ENCODE measurements at places on chromosomes 1 and 21.

DNA sequence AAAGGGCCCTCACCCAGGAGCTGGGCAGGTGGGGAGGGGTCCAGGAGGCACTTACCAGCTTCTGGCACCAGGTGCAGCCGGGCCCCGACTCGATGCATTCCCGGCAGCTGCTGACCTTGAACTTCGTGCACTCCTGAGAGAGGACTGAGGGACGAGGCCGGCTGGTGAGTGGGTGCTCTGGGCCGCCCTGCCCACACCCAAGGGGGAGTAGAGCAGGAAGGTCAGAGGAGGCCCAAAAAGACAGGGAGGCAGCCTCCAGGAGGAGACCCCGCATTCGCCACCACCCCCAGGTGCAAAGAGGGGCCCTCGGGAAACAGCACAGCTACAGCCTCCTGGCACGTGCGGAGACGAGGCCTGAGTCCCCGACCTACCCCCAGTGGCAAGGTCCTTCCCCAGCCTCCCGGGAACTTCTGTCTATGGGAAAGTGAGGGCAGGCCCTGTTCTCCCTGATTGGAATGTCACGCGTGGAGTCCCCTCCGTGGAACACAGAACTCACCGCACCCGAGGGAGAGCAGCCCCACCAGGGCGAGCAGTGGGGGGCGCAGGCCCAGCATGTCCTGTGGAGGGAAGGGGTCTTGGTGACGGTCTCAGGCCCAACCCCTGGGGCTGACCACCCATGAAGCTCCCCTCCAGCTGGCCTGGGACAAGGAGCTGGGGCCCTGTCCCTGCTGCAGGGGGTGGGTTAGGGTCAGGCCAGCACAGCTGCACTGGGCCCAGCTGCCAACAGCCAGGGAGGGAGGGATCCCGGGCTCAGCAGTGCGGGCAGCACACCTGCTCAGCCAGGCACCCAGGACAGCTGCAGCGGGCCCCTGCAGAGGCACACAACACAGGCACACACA is 10.3 kb downstream of the ITGB2 start:
- DNase-seq = no peak

DNA sequence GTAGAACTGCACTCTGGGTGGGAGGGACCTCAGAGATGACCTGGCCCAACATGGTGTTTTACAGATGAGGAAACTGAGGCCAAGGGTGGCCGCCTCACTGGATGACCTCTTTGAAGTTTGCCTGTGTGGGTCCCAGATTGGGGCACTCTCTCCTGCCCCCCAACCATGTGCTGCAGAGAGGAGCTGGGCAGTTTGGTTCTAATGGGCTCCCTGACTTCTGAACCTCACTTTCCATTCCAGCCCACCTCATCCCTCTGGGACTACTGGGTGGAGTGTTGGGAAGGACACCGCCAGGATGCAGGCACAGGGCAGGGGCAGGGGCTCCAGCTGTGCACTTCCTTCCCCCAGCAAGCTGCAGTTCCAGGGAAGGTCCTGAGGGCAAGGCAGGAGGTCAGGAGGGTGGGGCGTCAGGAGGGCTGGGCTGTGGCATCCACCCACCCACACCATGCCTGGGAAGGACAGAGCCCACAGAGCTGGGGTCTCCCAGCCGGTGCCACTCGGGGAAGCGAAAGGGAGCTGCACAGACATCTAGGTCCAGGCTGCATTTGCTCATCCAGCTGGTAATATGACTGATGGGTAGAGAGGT is 10.3 kb upstream of the EPS8L3 start:
- no peak for DNase-seq

- no peak for DNase-seq
Measured at GRCh38 chr21:42845296-42845965, 33.9 kb downstream of the WDR4 start.

- DNase-seq = no peak
Measured at GRCh38 chr1:7386226-7387052, 384.7 kb upstream of the VAMP3 start.

DNA sequence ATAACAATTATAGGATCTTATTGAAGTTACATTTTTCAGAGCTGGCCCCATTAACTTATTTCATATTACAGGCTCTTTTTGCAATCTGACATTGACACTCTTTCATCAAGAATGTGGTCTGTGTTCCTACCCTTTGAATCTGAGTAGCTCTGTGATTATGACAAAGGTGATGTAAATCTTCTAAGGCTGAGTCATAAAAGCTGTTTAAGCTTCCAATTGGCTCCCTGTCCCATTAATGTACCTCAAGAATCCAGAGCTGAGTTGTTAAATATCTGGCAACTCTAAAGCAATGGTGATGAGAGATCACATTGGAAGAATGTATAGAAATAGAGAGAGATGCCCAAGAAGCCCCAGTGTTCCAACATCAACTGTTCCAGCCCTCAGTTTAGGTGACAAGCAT is 178.5 kb upstream of the DEPDC1 start:
- DNase-seq = no peak
